Activated effector memory CD4-positive, alpha-beta T cell treated with anti-CD3 and anti-CD28 coated beads, Interleukin-2, amount 50 U/mL, for 16 hours (primary cell): ENCODE measurements at places on chromosomes 11 and 22.

- DNase-seq, result no peak
These were observed 13.6 kb upstream of the APOL5 start for GRCh38 chr22:35703861-35704584.

GRCh38 chr11:48103621-48104567 is 112.7 kb upstream of the OR4B1 start:
- DNase-seq, result no peak

GRCh38 chr11:132408877-132409276 is 1038.5 kb downstream of the NTM start:
- no peak for DNase-seq

- no peak for DNase-seq
These were observed 7.8 kb downstream of the TBC1D10A start for GRCh38 chr22:30318799-30319419.

GRCh38 chr22:32994041-32994830 is 63.9 kb downstream of the SYN3 start:
- DNase-seq, result no peak

DNA sequence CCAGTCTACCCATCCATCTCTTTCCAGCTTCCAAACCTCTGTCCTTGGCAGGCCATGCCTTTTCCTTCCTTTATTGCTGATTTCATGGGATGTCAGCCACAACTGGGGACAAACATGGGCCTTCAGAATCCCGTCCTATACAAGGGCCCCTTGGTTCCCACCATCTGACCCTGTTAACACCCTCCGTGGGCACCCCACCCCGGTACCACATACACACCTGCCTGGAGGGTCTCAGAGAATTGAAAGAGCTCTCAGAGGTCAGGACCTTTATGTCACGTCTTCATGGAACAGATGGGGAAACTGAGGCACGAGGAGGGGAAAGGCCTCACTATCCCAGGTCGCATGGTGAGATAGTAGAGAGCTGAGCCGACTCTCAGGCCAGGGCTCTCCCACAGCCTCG is 53.0 kb downstream of the MPPED1 start:
- DNase-seq, result no peak

- DNase-seq, result no peak
These were observed 105.7 kb upstream of the ANO1 start for GRCh38 chr11:69972351-69972802.

DNA sequence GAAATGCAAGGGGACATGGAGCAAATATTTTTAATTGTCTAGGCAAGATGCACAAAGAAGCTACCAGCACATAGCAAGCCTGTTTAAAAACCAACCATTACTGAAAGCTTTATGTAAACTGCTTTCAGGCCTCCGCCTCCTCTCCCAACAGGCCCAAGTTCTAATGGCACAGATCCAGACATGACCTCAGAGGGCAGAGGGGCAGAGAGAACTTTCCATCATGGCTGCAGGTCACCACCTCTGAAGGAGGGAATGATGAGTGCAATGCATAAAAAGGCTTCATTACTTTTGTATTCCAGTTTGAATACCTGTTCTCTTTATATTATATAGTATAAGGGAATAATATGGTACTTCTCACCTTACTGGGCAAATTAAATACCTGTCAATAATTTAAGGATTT is 15.2 kb downstream of the DDX17 start:
- DNase-seq, result no peak

- no peak for DNase-seq
These were observed 32.9 kb downstream of the RAB6A start for GRCh38 chr11:73728000-73728399.

GRCh38 chr11:69604055-69604454 is 36.9 kb upstream of the CCND1 start:
- DNase-seq, result no peak

DNA sequence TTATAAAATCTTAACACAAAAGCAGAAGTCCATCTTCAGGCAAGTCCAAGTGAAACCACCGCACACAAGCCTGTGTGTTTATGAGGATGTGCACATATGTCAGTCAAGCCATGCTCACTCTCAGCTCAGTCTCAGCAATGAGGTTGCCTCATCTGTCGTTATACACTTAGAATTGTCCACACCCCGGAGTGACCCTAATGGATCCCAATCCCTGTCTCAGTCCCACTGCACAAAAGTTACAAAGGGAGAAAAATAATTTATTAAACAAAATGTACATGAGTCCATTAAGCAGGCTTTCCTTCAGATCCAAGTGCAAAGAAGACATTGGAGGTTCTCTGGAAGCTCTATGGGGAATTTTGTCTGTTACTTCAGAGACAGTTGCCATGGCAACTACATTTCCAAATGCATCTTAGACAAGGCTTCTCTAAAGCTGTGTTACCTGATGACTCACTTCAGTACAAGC is 24.4 kb downstream of the OR8B12 start:
- no peak for DNase-seq

- DNase-seq, result no peak
These were observed 203.1 kb upstream of the CADM1 start for GRCh38 chr11:115707180-115707905.

DNA sequence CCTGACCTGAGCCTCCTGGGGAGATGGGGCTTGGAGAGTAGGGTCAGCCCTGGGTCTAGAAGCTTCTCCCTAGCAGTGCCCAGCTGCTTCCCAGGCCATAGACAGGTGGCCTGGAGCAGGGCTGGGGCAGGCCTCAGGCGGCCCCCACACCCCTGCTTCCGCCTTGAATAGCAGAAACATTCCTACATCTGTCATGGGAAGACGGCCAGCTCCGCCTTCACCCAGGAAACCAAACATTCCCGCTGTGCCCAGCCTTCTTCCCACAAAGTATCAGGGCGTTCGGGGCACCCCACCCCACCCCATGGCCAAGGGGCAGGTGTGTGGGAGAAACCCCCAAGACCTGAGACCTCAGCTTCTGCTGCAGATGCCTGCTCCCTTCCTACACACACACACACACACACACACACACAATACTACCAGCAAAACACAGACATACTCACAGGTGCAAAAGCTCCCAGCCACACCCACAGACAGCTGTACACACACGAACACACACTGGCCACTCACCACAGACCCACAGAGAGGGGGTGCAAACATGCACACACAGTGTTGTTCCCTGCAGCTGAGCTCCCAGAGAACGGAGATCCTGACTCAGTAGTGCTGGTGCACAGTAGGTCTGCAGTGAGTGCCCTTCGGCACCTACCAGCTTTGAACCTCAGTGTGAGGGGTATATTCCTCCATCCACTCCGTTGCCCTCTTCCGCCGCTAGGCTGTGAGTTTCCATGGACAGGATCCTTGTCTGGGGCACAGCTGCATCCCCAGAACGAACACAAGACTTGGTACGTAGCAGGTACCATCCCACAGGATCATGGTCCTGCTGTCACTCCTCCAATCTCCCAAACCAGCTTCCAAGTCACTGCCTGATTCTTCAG is 37.4 kb downstream of the PDGFB start:
- peak; percentile 60 for DNase-seq

DNA sequence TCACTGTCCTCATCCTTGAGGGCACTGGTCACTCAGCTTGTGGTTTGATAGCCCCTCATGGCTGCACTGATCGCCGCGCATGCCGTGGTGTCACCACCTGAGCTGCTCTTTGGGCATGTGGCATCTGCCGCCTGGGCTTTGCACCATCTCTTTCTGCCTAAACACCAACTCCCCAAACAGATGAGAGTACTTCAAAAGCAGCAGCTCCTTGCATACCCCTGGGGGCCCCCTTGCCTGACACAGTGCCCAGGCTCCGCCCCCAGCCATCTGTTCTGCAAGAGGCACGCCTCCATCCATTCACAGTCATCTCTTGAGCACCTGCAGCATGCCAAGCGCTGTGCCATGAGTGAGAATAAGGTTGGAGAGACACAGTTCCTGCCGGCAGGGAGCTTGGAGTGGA is 104.5 kb upstream of the B3GAT1 start:
- DNase-seq, result peak; percentile 34

DNA sequence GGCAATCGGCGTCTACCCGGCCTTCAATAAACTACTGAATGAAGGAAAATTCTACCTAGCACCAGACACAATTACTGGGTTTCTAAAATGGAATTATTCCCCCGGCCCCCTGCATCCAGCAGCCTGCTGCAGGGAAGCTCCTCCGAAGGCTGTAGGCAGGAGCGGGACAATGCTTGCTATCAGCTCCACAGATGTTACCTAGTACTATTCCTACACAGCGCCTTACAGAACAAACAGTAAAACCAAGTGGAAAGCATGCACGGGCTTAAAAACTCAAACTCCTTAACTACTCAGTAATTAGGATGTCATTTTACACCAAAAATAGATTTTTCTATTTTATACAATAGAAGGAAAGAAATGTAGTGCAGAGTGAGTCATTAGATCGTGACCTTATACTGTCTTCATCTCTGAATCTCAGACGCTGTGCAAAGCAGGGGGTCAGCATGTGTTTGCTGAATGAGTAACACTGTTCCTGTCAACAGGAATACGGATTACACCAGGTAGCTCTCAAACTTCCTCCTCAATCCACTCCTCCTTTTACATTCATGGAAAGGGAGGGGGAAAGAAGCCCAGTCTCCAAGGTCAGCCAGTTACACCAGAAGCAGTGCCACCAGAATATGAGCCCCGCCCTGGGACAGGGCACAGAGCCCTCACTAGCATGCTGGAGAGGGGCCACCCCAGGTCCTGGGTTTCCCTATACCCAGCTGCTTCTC is 74.9 kb downstream of the PACSIN2 start:
- no peak for DNase-seq

DNA sequence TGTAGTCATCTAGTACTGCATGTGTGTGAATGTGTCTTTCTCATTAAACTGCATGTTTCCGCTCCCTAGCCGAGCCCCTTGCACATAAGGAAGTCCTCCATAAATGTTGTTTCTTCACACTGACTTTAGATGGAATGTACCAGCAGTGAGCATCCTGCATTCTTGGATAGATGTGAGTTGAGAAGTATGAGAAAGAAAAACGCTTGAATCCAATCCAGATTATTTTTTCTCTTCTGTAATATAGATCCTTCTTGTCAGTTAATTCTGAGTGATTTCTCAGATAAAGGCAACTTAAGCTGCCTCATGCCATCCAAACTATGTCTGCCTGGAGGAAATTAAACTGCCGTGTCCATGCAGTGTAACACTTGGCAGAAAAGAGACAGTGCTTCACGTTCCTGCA is 268.1 kb upstream of the ISX start:
- no peak for DNase-seq

DNA sequence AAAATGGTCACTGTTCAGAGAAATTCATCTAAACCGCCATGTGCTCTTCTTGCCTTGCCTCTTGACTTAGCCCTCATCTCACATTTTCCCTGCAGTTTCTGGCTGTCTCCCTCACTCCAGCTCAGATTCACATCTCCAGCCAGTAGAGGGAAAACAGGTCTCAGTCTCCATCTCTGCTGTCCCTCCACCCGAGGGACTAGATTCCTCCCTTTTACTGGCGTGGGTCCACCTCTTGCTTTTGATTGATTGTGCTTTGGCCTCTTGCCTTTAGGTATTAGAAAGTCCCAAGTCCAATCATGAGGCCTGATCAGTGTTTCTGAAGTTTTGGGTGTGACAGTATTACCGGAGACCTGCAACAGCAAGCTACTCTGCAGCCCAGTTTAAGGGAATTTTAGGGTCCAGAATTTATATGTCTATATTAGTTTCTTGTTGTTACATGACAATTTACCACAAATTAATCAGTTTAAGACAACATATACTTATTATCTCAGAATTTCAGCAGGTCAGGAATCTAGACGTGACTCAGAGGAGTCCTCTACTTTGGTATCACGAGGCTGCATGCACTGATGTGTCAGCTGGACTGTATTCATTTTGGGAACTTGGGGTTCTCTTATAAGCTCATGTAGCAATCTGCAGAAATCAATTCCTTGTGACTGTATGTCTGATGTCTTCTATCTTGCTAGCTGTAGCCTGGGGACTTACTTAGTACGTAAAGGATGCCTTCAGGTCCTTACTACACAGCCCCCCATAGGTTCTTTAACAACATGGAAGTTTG is 805.2 kb upstream of the CCDC90B start:
- no peak for DNase-seq

DNA sequence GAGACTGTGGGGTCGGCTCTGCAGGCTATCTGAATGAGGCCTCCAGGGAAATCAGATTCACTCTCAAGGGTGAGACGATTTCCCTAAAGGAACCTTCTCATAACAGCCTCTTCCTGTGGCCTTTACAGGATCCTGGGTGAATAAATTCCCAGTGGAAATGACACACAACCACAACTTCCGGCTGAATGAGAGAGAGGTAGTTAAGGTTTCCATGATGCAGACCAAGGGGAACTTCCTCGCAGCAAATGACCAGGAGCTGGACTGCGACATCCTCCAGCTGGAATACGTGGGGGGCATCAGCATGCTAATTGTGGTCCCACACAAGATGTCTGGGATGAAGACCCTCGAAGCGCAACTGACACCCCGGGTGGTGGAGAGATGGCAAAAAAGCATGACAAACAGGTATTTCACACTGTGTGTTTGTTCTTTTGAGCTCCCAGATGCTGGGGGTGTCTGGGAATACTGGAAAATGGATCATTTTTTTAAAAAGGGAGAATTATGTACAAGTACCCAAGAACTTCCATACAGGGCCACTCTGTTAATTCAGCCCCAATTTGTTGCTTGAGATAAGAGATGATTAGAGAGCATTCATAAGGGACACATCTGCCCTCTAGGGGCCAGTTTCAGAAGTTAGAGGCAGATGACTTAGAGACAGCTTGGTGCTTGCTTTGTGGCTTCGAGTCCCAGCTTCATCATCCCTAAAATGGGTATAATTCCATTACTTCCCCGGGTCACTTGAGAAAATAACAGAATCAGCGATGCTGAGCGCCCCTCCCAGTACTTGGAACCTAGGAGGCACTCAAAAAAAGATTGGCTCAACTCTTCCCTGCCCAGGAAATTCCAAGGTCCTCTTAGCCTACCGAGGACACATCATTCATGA is 10.2 kb downstream of the SERPIND1 start:
- peak; percentile 69 for DNase-seq

GRCh38 chr22:35307892-35308291 is 8.2 kb downstream of the TOM1 start:
- no peak for DNase-seq

- no peak for DNase-seq
These were observed 31.9 kb downstream of the KCNQ1OT1 start for GRCh38 chr11:2667940-2668339.

- no peak for DNase-seq
These were observed 1.5 kb upstream of the CCDC90B start for GRCh38 chr11:83287631-83288030.

DNA sequence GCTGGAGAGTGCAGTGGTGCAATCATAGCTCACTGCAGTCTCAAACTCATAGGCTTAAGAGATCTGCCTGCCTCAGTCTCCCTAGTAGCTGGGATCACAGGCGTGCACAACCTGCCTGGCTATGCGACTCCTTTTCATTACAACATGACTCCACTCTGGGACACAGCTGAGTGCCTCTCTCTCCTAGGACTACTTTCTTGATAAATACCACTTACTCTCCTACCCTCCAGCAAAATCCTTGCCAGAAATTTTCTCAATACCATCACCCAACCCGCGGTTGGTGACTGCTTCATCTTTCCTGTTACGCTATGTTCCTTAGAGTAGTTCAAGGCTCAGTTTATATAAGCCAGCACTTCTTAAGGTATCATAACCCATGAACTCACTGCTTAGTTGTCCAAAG is 26.9 kb downstream of the ARFGAP3 start:
- no peak for DNase-seq

GRCh38 chr11:45394294-45395085 is 108.3 kb upstream of the SYT13 start:
- DNase-seq, result peak; percentile 42

- DNase-seq, result no peak
These were observed 19.8 kb downstream of the MTMR2 start for GRCh38 chr11:95904009-95904650.

GRCh38 chr22:19703869-19704268 is 10.4 kb upstream of the SEPTIN5 start:
- peak; percentile 53 for DNase-seq

- DNase-seq, result no peak
These were observed 77.0 kb downstream of the GRAMD1B start for GRCh38 chr11:123507043-123507442.

GRCh38 chr11:30106222-30107181 is 89.7 kb upstream of the KCNA4 start:
- no peak for DNase-seq
